ENCODE measurements at places on chromosomes 4 and X.

DNA sequence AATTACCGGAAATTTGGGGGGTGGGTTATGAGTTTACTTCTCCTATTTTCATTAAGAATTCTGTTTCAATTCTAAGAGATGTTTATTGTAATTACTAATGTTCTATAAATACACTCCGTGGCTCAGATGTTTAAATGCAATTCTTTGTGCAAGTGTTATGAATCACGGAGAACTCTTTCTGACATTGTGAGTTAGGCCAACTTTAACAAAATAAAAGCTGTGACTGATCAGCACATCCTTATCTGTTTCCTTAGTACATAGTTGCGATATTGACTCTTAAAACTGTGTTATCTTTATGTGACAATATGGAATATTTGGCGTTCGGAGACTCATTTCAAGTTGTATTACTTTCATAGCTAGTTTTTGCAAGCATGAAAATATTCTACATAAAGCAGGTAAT lies 902 bp downstream of the KLHL4 start:
- no peak for DNase-seq

DNA sequence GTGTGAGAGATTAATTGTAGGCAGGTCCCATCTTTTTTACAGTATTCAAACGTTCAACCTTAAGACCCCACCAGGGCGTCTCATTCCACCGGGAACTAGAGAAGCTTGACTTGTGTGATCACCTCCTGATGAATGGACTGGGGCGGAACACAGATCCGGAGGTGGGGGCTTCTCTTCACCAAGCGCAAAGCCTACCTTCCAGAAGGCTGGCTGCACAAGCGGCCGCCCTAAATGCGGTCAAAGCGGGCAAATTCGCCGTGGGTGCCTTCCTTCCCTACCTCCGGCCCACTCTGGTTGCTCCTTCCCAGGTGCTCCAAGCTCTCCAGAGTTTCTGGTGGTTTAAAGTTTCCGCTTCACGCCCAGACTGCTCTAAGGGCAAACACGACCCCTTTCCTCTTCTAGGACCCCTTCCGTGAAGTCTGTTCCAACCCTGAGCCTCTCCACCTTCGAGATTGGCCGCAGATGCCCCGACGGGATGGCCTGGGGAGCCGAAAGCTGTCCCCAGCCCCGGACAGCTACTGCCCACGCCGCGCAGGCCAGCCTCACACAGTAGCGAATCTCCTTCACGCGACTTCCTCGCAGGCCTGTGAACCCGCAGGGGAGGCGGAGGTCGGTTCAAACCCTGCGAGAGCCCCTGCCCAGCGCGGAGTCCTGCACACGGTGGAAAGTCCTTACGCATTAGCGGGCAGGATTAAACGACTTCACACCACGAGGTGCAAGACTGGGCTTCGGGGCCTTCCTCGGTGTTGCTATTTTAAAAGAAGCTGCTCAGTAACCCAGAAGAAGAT lies 1.6 kb upstream of the WWC2 start:
- no peak for DNase-seq

DNA sequence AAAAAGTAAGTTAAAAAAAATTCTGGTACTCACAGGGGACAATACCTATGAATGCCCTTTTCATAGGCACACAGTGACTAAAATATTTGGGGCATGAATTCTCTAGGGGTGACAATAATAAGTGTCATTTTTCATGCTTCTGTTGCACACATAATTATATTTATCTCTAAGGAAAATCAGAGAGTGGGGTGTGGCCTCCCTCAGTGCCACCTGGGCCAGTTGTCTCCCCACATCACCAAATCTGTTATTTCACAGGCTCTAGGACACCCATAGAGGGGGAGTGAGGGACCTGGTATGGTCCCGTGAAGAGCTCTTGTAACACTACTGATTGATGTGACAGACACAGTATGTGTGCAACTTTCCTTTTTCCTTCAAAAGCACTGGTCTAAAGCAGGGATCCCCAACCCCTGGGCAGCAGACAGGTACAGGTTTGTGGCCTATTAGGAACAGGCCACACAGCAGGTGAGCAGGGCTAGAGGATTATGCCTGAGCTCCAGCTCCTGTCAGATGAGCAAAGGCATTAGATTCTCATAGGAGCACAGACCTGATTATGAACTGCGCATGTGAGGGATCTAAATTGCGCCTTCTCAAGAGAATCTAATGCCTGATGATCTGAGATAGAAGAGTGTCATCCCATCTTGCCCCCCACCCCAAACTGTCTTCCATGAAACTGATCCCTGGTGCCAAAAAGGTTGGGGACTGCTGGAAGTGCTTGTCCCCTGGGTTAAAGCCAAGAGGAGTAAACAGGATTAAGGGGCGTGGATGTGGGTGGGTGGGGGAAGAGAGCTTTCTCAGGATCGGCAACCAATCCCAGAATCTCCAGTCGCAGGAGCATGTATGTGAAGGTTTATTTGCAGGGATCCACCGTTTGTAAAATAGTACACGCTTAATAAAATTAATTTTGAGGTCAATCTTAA lies 856 bp downstream of the SLC9B1 start:
- no peak for DNase-seq

DNA sequence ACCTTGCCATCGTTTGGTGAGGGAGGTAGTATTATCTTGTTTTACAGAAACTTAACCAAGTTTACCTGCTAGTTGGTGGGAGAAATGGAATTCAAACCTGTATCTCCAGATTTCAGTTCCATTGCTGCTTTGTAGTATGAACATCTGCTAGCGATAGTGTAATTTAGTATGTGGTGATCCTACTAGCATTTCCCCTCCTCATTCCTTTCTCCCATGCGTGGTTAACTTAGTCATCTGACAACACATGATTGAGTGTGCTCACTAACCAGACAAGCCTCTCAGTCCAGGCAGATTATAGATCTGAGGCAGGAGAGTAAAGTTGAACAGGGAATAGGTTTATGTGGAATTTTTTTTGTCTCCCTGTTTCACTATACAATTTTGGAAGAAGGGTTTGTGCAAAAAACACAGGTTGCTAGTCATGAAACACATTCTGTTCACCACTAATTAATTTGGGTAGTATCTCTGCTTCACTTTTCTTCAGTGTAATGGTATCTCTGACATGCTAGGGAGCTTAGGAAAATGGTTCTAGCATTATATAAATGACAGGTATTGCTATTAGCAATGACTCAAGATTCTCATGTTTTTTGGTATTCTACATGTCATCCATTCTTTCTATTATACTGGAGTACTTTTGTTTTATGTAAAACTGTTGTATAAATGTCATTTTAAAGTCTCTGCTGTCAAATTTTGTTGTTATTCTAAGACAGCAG lies 21.7 kb downstream of the RBPJ start:
- DNase-seq: no peak

- no peak for DNase-seq
Observed at GRCh38 chr4:119081542-119081859, 54.1 kb upstream of the MYOZ2 start.

DNA sequence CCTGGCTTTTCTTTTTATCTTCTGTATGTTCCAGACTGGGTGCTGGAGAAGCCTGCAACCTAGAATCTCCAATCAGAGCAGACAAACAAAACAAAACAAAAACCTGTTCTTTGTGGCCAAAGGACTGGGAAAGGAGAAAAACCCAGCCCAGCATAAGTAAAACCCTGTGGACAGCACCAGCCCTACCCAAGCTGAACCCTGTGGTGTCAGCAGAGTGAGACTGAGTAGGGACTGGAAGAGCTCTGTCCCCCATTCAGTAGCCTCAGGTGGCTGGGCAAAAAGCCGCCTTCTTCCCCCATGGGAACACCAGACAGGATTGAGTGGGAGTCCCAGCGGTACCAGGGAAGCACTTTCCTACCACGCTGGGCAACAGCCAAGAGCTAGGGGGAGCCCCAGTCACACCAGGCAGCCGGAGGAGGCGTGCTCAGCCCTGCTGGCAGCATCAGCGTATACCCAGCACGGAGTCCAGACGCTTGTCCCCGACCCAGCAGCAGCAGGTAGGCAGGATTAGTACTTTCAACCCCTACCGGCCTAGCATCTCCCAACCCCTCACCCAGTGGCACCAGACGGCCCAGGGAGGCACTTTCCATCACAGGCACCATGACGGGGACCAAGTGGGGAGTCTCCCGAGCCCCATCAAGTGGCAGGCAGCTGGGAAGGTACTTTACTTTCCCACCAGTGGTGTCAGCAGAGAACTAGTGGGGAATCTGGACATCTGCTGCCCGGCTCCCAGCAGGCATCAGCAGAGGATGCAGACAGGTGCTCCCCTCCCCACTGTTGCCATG lies 8.6 kb upstream of the JADE3 start:
- DNase-seq: no peak

GRCh38 chr4:64146030-64146429 lies 263.2 kb downstream of the TECRL start:
- DNase-seq: no peak

DNA sequence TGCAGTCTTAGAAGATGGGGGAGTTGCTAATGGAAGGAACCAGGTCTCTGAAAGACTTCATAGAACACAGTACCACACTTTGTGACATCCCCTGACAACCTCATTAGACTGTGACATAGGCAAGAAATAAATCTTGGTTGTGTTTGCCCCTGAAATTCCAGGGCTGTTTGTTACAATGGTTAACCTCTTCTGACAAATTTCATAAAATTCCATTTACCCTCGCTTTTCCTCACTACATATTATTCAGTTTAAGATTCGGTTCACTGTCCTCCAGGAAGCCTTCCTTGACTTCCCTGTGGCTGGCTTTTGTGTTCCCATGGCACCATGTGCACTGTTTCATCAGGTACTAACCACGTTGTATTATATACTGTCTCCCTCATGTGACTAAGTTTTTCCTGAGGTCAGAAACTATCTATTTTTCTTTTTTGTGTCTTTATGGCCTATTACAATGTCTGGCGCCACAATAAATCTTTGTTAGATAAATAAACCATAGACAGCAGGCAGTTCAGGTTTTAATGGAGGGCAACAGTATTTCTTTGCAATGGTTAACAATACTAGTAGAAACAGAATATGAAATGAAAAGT lies 54.2 kb downstream of the ATXN3L start:
- no peak for DNase-seq

DNA sequence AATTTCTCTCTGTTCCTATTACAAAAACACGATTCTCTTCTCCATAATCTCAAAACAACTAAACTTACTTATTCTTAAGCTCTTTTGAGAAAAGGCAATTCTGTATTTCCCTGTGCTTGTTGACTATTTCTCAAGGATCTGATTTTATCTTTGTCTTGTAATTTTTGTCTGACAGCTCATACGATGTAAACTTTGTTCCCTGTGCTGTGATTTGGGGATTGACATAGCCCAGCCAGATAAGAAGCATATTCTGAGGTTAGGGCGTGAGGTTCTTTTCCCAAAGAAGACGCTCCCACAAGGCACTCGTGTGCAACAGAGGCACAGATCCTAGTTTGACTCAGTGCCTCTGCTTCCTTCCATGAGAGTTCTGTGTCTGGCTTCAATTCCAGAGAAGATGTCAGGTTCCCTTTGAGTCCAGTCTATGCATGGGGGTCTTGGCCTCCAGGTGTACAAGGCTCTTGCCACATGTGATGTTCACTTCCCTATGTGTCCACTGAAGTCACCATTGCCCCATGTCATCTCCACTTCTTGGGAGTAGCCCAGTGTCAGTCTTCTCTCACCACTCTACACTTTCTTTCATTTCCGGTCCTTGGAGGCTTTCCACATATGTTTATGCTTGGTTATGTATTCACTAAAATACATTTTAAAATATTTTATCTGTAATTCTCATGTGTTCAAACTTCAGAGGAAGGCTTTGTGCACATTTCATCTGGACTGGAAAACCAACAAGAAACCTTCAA lies 94.8 kb downstream of the MID1 start:
- no peak for DNase-seq

DNA sequence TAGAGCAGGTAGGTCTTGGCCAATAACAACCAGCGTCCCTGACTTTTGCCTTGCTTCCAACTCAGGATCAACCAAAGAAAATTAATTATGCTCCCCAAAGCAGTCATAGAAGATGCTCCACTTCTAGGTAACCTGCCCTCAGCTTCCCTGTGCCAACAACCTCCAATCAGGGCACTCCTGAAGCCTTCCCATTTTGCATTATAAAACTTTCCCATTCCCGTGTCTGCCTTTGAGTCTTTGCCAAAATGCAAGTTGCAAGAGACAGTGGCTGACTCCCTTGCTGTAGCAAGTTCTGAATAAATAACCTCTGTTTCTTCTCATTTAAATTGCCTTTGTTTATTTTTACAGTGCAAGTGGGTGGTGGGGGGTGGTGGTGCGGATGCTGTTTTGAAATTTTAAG lies 418.0 kb downstream of the PACRGL start:
- no peak for DNase-seq

- no peak for DNase-seq
Observed at GRCh38 chr4:17468619-17469221, 43.2 kb downstream of the QDPR start.

DNA sequence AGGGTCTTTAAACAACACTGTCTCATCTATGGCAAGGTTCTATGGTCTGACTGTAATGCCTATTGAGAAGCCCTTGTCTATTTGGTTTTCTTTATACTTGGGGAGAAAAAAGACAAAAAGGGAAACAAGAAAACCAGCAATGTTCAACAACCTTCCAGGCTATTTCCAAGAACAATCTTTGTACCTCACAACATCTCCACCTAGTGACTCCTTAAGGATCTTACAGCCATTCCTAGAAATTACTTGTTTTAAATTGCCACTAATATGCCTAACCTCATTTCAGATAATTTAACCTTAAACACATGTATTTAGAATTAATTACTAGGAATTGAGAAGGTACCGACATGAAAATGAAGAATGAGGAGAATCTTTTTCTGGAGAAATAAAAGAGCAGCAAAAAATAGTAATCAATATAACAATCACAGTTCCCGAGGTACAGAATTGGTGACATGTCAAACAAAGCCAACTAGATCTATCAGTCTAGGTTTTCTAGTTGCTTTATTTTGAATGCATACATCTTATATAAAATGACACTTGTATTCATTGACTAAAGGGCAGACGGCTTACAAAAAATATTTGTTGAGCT lies 1.6 kb upstream of the RBM46 start:
- no peak for DNase-seq

DNA sequence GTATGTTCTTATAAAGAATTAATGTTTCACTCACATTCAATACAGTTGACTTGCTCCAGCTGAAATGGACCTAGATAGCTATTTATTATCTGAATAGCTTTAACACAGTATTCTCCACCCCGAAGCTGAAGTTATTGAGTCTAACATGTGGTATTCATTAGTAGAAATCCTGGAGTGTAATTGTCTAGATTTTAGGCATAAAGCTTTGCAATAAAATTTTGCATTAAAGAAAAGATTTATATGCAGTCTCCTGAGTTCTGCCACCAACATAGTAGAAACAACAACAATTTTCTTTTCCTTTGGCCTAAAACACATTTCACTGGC lies 90.2 kb upstream of the DCLK2 start:
- no peak for DNase-seq

- DNase-seq: no peak
Observed at GRCh38 chr4:107631560-107631959, 88.5 kb downstream of the PAPSS1 start.

GRCh38 chrX:154809939-154810665 lies 4.8 kb upstream of the MPP1 start:
- no peak for DNase-seq

- no peak for DNase-seq
Observed at GRCh38 chr4:137343221-137343620, 189.1 kb downstream of the PCDH18 start.

DNA sequence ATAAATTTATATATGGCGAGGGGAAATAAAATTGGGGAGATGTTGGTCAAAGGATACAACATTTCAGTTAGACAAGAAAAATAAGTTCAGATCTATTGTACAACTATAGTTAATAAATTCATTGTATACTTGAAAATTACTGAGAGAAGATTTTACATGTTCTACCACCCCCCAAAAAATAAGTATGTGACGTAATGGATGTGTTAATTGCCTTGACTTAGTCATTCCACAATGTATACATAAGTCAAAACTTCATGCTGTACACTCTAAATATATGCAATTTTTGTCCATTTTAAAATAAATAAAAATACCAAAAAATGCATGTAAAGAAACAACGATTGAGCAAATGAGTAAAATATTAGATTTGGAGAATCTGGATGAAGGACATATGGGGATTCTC lies 1.8 kb downstream of the USP11 start:
- DNase-seq: no peak
